COR-L47 (cell line): ENCODE measurements at places on chromosomes 6 and 20.

DNA sequence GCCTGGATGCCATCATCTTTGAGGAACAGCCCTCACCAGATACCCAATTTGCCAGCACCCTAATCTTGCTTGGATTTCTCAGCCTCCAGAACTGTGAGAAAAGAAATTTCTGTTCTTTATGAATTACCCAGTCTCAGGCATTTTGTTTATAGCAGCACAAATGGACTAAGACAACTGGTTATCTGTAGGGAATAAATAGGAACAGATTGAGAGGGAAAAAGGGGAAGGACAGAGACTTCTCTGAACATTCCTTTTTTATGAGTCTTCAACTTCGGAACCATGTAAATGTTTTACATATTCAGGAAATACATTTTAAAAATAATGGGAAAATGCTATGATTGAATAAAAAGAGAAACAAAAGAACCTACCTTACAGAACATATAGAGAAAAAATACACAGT is 20.9 kb downstream of the KCTD20 start:
- DNase-seq, result no peak

DNA sequence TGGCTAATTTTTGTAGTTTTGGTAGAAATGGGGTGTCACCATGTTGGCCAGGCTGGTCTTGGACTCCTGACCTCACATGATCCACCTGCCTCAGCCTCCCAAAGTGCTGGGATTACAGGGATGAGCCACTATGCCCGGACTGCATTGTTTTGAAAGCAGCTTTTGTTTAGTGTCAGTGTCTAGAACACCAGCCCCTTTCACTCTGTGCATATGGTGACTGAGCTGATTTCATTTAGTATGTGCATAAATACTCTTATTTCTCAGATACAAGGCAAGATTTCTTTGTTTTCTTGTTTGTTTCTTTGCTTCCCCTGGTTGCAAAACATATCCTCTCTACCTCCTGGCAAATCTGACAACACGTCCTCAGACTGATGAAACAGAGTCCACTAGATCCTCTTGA is 152.8 kb upstream of the CHD6 start:
- DNase-seq, result no peak

- no peak for DNase-seq
These were observed 173.1 kb downstream of the EYA2 start for GRCh38 chr20:47067776-47068175.

GRCh38 chr20:44603327-44603726 is 20.9 kb downstream of the PKIG start:
- DNase-seq, result no peak

DNA sequence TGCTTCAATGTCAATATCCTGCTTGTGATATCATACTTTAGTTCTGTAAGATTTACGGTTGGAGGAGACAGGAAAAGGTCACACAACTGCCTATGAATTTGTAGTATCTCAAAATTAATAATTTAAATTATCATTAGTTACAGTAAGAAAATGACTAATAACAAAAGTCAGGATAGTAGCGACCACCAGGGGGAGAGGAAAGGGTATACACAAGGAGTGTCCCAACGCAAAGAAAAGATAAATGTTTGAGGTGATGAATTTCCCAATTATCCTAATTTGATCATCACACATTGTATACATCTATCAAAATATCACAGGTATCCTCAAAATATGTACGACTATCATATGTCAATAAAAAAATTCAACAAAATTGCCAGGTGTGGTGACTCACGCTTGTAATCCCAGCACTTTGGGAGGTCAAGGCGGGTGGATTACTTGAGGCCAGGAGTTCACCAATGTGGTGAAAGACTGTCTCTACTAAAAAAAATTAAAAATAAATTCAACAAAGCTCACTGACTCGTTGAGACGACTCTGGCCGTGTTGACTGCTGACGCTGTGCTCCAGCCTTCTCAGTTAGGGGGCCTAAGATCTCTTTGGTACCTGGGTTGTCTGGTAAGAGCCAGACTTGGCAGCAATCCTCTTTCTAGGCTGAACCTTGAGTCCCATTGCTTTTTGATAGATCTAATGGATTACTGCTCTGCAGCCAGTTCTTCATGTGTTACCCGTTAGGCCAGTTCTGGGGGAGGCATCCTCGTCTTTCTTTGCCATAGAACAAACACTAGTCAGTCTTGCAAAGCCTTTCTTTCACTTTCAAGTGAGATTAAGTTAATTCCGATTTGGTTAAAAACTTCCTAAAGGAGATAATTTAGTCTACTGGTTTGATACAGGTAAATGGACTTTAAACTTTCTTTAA is 9.0 kb upstream of the OVOL2 start:
- no peak for DNase-seq

DNA sequence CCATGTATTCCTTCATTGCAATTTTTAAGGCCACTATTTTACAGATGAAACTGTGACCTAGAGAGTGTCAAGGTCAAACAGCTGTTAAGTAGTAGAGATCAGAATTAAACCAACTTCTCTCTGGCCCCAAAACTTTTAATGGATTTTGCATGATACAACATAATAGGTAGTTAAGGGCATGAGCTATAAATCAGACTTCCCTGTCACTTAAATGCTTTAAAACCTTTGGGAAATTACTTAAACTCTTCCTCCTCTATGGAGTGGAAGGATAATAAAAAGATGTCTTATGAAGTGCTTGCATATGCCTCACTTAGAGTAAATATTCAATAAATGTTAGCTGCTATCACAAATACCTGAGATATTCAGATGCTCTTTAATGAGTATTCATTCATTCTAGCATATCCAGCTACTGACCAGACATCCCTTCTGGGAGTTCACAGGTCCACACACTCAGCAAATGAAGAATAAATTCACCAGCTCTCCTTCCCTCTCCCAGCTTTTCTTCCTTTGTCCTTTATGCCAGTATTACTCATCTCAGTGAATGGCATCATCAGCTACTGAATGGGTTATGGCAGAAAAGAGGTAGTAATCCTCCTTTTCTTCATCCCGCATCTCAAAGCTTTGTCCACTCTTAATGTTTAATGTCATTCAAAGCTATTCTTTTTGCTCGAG is 36.2 kb downstream of the EYA4 start:
- no peak for DNase-seq

- no peak for DNase-seq
These were observed 95.1 kb downstream of the SNAP25 start for GRCh38 chr20:10313701-10314100.

GRCh38 chr6:9399916-9400315 is 964.6 kb upstream of the SLC35B3 start:
- DNase-seq, result no peak

GRCh38 chr20:10306440-10307358 is 88.1 kb downstream of the SNAP25 start:
- DNase-seq, result no peak

DNA sequence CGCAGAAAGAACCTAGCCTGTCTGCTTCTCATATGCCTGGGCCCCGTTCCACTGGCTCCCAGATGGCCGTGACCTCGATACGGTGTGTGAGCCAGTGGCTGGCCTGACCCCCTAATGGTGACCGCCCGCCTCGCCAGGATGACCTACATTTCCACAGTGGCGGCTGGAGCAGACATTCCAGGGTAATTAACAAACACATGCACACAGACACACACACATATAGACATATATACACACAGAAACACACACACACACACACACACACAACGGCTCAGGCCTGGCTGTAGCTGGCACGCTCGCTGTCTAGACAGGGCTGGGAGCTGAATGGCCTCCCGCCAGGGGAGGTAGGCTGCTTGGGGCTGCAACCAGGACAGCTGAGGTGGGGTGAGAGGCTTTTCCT is 227.1 kb downstream of the ANKRD60 start:
- DNase-seq, result no peak

DNA sequence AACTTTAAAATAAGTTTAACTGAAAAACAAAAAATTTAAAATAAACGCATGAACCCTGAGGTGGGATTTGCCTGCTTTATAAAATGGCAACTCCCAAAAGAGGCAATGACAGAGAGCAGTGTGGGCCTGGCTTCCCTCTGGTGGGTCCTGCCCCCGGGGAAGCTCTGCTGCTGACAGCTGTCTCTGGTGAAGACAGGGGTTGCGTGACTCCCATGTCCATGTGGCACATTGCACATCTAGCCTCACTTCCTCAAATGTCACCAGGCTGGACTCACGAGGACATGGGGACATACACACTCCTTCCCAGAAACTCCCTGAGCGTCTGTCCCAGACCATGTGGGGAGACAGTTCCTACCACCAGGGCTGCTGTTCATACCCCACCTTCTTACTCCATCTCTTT is 66.2 kb downstream of the ABHD12 start:
- no peak for DNase-seq
